CD4-positive, alpha-beta memory T cell (primary cell): ENCODE measurements at places on chromosomes 6 and 20. TPM values are rescaled to one million over a fixed set of nuclear protein-coding genes. Genes with fewer than 3 reads are reported as not detected.

DNA sequence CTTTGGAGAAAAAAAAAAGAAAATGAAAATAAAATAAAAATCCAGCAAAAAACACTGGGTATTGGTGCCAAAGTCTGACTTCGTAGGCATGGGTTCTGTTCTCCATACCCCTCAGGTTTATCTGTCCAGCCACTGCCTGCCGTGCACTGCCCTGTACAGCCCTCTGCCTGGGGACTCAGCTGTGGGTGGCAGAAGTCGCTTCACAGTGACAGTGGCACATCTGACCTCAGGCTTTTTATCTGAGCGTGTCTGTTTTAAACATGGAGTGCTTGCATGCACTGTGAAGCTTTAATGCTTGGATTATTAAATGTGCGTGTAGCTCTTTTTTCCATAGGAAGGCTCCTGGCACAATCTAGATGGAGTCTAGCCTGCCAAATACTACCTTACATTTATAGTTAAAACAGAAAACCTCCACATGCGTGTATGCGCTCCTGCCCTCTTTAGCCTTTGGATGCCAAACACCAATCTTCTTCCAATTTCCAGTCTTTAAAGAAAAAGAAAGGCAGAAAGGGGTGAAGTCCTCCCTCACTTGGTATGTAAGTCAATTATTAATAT, 375.5 kb downstream of the UTRN start:
- H3K27me3 ChIP-seq, result no peaks in the 10 kb centered on the region
- DNase-seq, result no peak
- no peak overlapping the region for H3K27ac ChIP-seq
- no peak overlapping the region for H3K4me3 ChIP-seq

DNA sequence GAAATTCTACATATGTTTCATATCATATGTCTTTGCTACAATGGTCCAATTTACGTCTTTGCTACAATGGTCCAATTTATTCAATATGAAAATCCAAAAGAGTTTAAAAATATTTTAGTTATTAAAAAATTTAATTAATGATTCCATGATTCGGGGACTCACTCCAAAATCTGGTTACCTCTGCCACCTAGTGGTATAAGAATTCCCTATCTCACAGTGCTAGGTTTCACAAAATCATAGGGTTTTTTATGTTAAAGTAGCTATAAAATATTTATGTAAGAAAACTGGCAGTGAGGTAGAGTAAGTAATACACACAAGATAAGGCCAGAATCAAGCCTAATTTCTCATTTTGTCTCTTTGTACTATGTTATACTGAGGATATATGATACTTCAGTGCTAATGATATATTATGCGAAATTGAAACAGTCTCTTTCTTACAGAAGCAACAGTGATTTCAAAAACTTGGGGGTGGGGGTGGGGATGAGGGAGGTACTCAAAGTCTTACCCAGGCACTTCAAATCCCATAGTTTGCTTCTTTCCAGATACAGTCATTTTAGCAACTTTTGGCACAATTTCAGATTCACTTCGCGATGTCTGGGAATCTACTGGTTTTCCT, 52.3 kb downstream of the HBS1L start:
- no peaks in the 10 kb centered on the region for H3K36me3 ChIP-seq
- H3K4me3 ChIP-seq, result no peak overlapping the region
- H3K27ac ChIP-seq, result no peak overlapping the region
- H3K4me1 ChIP-seq, result peaks cover 4% of the 10 kb centered on the region
- H3K27me3 ChIP-seq, result no peaks in the 10 kb centered on the region
- DNase-seq, result peak; percentile 20

CAGE1 gene
- not detected for polyA plus RNA-seq

- no peaks in the 10 kb centered on the region for H3K27me3 ChIP-seq
- H3K4me3 ChIP-seq, result no peak overlapping the region
- H3K36me3 ChIP-seq, result no peaks in the 10 kb centered on the region
- H3K27ac ChIP-seq, result no peak overlapping the region
- no peak for DNase-seq
These were observed 719.7 kb upstream of the MARCKS start for GRCh38 chr6:113137426-113137825.
